Activated CD8-positive, alpha-beta T cell treated with anti-CD3 and anti-CD28 coated beads, Interleukin-2, amount 10 ng/mL, durations not matched to agents 7 days and 5 days (primary cell): ENCODE measurements at places on chromosomes 1 and 21. TPM values are rescaled to one million over a fixed set of nuclear protein-coding genes. Genes with fewer than 3 reads are reported as not detected.

The FAAH gene
- 3.9 TPM for total RNA-seq

The PRAMEF6 gene
- not detected for total RNA-seq

DNA sequence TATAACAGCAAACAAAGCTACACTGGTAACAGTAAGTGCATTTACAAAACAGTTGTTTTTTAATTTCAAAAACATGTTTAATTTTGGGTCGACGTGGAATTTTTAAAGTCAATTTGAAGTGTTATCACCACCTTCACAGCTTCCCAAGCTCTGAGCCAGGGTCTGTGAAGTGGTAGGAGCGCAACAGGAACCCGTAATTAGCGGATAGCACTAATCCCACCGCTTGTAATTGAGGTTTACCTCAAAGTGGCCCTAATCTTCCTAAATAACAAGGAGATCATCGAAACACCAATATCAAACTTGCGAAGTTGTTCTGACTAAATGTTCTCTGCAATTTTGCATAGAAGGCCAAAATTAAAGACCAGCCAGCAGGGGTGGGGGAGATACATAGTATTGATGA lies 18.8 kb downstream of the LBR start:
- no peak overlapping the region for H3K4me3 ChIP-seq
- no peak overlapping the region for H3K27ac ChIP-seq
- no peaks in the 10 kb centered on the region for H3K27me3 ChIP-seq
- H3K4me1 ChIP-seq: no peaks in the 10 kb centered on the region
- H3K36me3 ChIP-seq: peaks cover 80% of the 10 kb centered on the region

GRCh38 chr1:243943671-243944428 lies 93.8 kb upstream of the AKT3 start:
- H3K27me3 ChIP-seq: peaks cover 3% of the 10 kb centered on the region
- H3K27ac ChIP-seq: no peak overlapping the region
- no peak for DNase-seq
- no peaks in the 10 kb centered on the region for H3K36me3 ChIP-seq

- H3K36me3 ChIP-seq: no peaks in the 10 kb centered on the region
- peaks cover 16% of the 10 kb centered on the region for H3K4me1 ChIP-seq
- H3K4me3 ChIP-seq: no peak overlapping the region
Observed at GRCh38 chr1:112840631-112841624, 115.1 kb downstream of the SLC16A1 start.

- H3K27me3 ChIP-seq: no peaks in the 10 kb centered on the region
- no peak overlapping the region for H3K4me3 ChIP-seq
- H3K4me1 ChIP-seq: no peaks in the 10 kb centered on the region
Observed at GRCh38 chr1:237227476-237227875, 185.5 kb downstream of the RYR2 start.

DNA sequence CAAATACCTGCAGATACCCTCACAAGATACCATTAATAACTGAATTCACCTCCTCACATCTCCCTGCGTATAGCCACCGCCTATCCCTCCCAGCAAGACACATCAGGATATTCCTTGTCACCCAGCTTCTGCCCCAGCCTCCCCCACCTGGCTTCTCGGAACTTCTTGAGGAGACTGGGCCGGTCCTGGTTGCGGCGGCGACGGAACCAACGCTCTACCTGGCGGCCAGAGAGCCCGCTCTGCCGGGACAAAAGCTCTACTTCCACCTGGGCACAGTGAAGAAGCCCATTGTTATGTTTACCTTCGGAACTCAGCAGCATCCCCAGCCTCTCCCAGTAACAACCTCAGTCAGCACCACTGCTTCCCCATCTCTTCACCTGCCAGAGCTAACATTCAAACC lies 6.7 kb downstream of the CERS2 start:
- peaks cover 33% of the 10 kb centered on the region for H3K4me1 ChIP-seq
- no peak overlapping the region for H3K27ac ChIP-seq
- H3K27me3 ChIP-seq: no peaks in the 10 kb centered on the region
- peaks cover 70% of the 10 kb centered on the region for H3K36me3 ChIP-seq
- no peak for DNase-seq

DNA sequence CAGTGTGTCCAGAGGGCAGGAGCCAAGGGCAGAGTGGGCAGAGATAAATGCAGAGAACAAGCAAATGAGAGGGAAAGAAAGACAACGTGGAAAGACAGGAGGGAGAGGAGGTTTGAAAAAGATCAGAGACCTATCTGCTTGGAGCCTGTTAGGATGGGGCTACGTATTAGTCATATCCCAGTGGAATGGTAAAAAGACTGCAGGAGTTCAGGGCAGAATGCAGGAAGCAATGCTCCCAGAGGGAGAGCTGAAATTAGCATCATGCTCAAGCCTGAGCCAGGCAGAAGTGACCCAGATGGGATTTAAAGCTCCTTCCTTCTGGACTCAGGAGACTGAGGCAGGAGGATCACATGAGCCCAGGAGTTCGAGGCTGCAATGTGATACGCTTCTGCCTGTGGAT lies 261.3 kb upstream of the CHRM3 start:
- DNase-seq: no peak
- no peaks in the 10 kb centered on the region for H3K27me3 ChIP-seq
- no peak overlapping the region for H3K4me3 ChIP-seq
- H3K27ac ChIP-seq: no peak overlapping the region
- no peaks in the 10 kb centered on the region for H3K36me3 ChIP-seq
- H3K4me1 ChIP-seq: no peaks in the 10 kb centered on the region

DNA sequence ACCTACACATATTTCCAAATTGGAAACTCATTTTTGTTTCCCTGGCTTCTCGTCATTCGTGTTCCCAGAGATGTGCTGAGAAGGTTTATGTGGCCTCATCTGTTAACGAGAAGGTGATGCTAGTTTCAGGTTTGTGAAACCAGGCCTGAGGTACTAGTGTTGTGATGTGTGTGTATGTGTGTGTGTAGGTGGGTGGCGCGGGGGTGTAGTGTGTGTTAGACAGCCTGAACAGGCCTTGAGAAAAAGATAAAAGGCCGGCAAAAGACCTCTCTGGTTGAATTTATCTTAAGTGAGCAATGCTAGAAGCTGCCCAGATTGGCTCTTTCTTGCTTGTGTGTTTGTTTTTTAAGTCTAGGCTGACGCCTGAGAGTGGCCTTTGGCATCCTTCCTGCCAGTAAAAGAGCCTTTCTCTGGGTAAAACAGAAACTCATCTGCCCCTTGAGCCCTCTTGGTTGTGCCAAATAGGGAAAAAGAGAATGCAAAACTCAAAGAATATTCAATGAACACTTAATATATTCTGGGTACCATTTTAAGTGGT lies 65.8 kb upstream of the HSD17B7 start:
- H3K27ac ChIP-seq: no peak overlapping the region
- no peak for DNase-seq
- H3K27me3 ChIP-seq: peaks cover 3% of the 10 kb centered on the region
- H3K4me1 ChIP-seq: no peaks in the 10 kb centered on the region
